ENCODE measurements at places on chromosomes 6 and 20.

- DNase-seq: peak; percentile 23
These were observed 1.8 kb downstream of the GJA1 start for GRCh38 chr6:121436960-121437850.

GRCh38 chr6:114936080-114936479 lies 593.3 kb upstream of the HS3ST5 start:
- no peak for DNase-seq

DNA sequence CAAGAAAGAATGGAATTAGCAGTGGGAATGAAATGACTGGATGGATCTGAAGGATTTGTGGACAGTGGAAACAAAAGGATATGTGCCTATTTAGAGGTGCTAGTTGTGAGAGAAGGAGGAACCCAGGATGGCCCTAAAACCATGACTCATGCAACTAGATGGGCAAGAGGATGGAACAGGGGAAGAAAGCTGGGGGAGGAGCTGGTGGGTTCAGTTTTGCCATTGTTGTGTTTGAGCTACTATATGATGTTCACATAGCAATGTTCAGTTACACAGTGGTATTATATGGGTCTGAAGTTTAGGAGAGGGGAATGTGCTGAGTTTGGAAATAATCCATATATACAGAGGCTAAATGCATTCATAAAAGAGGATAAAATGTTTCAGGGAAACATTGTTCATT lies 125.7 kb upstream of the SSTR4 start:
- DNase-seq: no peak

DNA sequence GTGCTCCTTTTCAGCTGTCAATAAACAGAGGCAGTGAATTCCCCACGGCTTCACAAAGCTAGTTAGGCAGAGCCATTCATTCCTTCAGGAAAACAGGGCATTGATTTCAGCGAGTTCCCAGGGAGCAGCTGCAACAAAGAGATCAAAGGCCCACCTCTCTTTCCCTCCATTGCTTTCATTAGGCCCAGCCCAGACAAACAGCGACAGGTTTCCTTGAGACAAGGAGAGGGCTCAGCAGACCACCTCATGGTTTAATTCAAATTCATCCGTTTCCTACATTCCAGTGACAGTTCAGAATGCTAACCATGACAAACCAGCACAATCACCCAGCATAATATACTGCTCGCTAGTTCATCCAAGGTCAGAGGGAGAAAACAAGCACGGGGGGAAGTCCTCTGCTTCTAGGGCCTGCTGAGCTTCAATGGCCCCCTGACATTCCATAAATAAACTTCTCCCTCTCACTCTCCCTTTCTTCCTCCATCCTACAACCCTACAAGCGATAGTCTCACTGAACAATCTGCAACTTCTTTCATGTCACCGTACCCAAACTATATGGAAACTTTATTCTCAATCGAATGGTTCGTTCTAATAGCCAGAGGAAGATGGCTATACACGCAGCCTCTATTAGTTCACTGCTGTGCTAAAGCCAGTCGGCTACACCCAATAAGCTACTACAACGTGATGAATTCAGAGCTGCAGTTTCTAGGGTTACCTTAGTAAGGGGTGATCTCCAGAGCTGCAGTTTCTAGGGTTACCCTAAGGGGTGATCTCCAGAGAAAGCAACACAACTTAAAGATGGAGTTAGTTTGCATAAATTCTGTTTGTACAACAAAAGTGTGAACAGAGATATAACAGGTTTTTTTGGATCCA lies 34.7 kb downstream of the PLAGL1 start:
- DNase-seq: no peak

GRCh38 chr6:13395272-13396237 lies 67.2 kb upstream of the TBC1D7 start:
- DNase-seq: peak; percentile 86

GRCh38 chr6:13742961-13743735 lies 31.5 kb upstream of the RANBP9 start:
- DNase-seq: no peak

DNA sequence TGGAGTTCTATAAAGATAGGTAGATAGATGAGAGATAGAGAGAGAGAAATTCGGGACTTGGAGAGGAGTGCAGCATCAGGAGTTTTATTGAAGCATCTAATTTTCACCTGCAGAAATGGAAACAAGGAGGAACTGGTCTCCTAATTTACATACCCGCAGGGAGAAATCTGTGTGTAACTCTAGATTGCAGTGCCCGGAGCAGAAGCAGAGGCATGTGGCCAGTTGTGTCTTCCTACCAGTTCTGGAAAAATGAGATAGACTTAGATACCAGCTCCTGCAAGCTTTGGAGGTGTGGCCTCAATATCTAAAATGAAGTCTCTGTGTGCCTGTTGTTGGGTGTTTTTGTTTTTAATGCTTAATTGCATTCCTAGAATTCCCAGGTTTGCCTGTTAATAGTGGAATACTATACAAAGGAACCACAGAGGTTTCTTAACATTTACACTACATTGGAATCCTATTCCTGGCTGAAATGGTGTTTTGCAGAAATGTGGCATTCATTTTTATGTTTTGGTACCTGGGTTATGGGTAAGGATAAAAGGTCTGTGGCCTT lies 57.4 kb downstream of the DTD1 start:
- DNase-seq: peak; percentile 26

- DNase-seq: no peak
These were observed 16.8 kb downstream of the SFT2D1 start for GRCh38 chr6:166325383-166326042.

DNA sequence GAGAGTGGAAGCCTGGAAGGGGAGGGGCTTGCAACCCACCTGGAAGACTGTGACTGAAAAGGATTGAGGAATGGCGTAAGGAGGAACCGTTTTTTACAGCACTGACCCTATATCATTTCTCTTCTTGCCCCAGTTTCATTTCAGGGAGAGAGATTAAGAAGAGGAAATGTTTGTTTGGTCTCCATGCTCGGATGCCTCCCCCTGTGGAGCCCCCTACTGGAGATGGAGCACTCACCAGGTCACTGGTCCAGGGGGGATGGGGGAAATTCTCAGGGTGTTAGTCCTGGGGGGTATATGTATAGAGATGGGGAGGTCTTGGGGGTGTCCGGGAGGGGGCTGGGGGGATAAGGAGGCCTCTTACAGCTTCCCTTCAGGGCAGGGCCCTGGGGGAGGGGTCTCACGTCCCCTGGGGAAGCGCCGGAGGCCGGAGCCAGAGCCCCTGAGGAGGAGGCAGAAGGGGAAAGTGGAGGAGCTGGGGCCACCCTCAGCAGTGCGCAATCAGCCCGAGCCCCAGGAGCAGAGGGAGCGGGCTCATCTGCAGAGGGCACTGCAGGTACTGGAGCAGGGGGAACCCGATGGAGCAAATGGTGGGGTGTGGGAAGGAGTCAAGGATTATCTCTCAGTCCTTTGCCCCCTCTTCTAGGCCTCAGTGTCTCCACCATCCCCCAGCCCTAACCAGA lies 3.2 kb downstream of the CUTA start:
- DNase-seq: no peak

- DNase-seq: peak; percentile 49
These were observed 30.9 kb downstream of the TMEM200A start for GRCh38 chr6:130396722-130397121.

DNA sequence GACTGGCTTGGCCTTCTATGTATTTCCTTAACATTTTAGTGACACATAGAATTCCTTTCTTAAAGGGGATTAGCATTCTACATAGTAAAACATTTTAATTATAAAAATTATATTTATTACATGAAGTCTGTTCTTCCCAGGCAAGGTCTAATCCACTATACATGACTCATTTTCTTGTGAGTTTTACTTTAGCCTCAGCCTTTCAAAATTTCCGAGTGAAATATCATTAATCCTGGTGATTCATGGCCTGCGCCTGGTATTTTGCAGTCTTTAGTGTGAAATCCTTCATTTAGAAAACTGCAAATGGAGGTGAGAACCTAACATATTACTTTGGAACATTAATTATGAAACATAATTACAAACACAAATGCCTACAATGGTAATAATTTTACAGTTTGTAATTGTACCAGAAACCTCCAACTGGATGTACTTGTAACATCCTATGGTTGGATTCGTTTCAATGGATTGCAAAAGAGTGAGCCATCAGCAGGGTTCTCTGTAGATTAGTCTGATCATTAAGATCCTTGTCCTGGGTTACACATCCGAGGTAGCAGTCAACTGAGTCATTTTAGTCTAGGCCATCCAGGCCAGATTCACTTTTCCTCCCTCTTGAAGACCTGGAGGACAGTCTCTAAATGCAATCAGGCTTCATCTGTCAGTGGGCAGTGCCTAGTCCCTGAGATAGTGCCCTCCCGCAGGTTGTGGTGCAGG lies 272.0 kb downstream of the PACRG start:
- peak; percentile 61 for DNase-seq

DNA sequence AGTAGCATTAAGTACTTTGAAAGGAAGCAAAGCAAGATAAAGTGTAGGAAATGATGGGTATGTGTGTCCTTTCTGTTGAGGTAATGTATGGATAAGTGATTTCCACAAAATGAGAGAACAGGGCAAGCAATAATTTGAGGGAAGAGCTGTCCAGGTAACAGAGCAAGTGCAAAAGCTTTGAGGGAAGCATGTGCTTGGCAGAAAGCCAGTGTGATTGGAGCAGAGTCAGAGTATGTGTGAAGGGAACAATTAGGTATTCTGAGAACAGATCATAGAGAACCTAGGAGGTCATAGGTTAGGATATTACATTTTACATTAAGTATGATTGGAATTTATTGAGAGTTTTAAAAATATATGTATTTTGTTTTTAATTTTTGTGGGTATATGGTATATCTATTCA lies 30.2 kb upstream of the MAN1A1 start:
- DNase-seq: no peak

DNA sequence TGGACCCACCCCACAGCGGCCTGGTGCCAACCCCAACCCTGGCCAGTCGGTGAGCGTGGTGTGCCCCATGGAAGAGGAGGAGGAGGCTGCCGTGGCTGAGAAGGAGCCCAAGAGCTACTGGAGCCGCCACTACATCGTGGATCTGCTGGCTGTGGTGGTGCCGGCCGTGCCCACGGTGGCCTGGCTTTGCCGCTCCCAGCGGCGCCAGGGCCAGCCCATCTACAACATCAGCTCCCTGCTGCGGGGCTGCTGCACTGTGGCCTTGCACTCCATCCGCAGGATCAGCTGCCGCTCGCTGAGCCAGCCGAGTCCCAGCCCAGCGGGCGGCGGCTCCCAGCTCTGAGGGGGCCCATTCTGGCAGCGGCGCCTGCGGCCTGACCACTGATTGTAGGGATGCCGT lies 23.2 kb downstream of the SDCBP2 start:
- no peak for DNase-seq

DNA sequence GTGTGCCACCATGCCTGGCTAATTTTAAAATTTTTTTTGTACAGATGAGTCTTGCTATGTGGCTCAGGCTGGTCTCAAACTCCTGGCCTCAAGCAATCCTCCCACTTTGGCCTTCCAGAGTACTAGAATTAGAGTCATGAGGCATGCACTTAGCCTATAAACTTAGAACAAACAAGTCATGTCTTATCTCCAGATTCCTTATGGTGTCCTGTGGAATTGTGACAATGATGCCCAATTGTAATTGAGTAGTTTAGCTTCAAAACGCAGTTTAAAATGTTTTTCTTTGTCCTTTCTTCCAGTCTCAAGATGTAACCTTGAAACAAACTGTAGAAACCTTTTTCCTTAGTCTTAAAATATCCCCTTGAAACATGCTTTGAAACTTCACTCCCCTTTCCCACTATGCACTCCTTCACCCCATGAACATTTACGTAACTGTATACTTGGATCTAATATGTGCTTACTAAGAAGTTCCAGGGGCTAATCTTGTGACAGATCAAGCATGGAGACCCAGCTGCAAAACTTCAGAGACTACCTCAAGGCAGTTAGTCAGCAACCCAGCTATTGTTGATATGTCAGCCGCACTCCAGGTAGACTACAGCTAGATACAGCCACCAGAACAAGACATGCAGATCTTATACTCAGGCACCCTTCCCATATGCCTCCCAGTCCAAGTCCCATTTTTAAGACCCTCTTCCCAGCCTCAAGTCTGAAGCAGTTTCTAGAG lies 46.2 kb downstream of the MAN1A1 start:
- no peak for DNase-seq

GRCh38 chr6:157830354-157831017 lies 7.4 kb downstream of the SNX9 start:
- DNase-seq: no peak

- no peak for DNase-seq
These were observed 21.3 kb downstream of the CD40 start for GRCh38 chr20:46139266-46139889.

DNA sequence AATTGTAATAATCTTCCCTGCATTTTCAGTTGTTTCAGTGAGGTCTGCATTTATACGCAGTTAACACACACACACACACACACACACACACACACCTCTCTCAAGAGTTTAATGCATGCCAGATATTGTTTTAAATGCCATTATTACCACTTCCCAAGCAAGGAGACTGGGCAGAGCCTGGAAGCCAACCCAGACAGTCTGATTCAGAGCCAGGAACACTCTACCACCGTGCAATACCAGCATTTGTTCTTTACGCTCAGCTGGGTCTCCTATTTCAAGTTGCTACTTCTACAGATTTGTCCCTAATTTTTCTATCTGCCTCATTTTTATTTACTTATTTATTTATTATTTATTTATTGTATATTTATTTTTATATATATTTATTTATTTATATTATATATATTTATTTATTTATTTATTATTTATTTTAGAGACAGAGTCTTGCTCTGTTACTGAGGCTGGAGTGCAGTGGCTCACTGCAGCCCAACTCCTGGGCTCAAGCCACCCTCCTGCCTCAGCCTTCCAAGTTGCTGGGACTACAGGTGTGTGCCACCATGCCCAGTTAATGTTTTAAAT lies 68.4 kb downstream of the PCSK2 start:
- DNase-seq: no peak

DNA sequence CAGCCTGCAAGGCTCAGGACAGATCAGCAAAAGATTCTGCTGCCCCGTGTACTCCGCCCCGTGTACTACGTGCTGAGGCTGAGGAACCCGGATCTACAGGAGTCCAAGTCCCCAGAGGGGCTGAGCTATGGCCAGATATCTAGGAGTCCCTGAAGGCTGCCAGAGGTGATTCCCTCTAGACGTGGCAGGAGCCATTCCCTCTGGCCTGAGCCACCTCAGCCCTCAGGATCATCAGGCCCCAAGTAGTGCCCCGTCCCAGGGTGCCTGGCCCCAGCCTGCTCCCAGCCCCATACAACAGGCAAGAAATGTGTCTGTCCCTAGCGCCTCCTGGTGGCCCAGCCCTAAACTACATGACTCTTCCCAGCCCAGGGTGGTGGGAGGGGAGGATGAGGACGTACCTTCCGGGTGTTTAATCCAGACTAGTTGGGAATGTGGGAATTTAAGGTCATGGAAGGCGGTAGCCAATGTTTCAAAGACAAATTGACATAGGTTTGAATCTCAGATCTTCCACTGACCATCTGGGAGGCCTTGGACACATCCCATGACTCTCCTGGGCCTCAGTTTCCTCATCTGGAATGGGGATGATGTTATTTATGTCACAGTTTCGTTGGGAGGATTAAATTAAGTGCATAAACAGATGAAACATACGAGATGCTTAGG lies 49.4 kb upstream of the PTPN1 start:
- DNase-seq: peak; percentile 81

DNA sequence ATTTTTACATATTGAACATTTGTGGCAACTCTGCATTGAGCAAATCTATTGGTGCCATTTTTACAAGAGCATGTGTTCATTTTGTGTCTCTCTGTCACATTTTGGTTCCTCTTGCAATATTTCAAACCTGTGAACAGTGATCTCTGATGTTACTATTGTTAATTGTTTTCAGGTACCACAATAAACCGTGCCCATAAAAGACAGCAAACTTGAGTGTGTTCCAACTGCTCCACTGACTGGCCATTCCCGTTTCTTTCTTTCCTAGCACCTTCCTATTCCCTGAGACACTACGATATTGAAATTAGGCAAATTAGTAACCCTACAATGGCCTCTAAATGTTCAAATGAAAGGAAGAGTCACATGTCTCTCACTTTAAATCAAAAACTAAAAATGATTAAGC lies 79.6 kb downstream of the REV3L start:
- DNase-seq: no peak

- DNase-seq: no peak
These were observed 12.4 kb upstream of the GMEB2 start for GRCh38 chr20:63639093-63639975.

Data from A172 (cell line).